ENCODE measurements at places on chromosomes 16 and 17. TPM values are rescaled to one million over a fixed set of nuclear protein-coding genes. Genes with fewer than 3 reads are reported as not detected.

DNA sequence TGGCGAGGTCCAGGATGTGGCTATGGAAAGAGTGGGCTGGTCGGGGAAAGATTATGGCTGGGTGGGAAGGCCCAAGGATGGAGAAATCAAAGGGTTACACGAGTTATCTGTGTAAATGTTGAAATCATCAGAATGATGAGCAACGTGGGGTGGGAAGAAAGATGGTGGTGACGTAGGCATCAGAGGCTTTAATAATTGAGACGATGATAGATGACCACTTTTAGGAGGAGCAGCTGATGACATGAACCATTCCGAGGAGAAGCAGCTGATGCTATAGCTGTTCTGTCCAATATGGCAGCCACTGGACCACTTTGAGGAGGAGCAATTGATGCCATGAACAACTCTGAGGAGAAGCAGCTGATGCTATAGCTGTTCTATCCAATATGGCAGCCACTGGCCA, 141.2 kb downstream of the USP31 start:
- no peaks in the 10 kb centered on the region for H3K27me3 ChIP-seq
- DNase-seq, result no peak
- H3K27ac ChIP-seq, result no peak overlapping the region
- no peaks in the 10 kb centered on the region for H3K36me3 ChIP-seq
- H3K4me1 ChIP-seq, result no peaks in the 10 kb centered on the region

DNA sequence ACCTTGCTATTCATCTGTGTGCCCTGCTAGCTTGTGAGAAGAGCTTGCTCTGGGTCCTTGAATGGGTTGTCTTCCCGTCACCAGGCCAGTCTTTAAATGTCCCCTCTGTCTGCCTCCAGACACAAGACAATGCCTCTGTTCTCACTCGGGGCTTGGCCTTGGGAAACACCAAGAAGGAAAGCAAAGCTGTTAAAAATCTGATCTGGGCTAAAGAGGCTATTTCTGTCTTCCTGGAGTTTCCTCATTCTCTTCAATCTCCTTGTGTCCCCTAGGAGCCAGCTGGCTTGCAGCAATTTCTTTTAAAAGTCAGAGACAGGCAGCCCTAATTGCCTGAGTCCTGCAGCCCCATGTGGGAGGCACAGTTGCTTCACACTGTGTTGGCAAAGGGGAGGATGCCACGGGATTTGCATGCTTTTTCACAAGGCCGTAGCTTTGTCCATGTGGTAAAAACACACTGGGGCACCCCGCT, 2.5 kb downstream of the DNAI2 start:
- no peaks in the 10 kb centered on the region for H3K4me1 ChIP-seq
- H3K4me3 ChIP-seq, result no peak overlapping the region
- no peak overlapping the region for H3K27ac ChIP-seq
- H3K27me3 ChIP-seq, result no peaks in the 10 kb centered on the region
- H3K36me3 ChIP-seq, result no peaks in the 10 kb centered on the region

TM4SF5 gene
- 9.9 TPM for total RNA-seq

- H3K36me3 ChIP-seq, result peaks cover 3% of the 10 kb centered on the region
- peaks cover 25% of the 10 kb centered on the region for H3K4me1 ChIP-seq
- peak overlapping the region; percentile 78 for H3K4me3 ChIP-seq
- no peak overlapping the region for H3K27ac ChIP-seq
- H3K27me3 ChIP-seq, result no peaks in the 10 kb centered on the region
- DNase-seq, result peak; percentile 57
Observed at GRCh38 chr17:40122136-40122998, 596 bp downstream of the MSL1 start.

- no peaks in the 10 kb centered on the region for H3K27me3 ChIP-seq
- H3K4me1 ChIP-seq, result no peaks in the 10 kb centered on the region
Observed at GRCh38 chr16:89764711-89765201, 43.4 kb downstream of the ZNF276 start.

C16orf92 gene
- total RNA-seq, result not detected

- no peak overlapping the region for H3K27ac ChIP-seq
- H3K36me3 ChIP-seq, result no peaks in the 10 kb centered on the region
- no peaks in the 10 kb centered on the region for H3K27me3 ChIP-seq
- H3K4me1 ChIP-seq, result no peaks in the 10 kb centered on the region
Observed at GRCh38 chr16:11871193-11871592, 19.9 kb upstream of the RSL1D1 start.

- no peak for DNase-seq
- no peak overlapping the region for H3K27ac ChIP-seq
- no peaks in the 10 kb centered on the region for H3K4me1 ChIP-seq
- no peak overlapping the region for H3K4me3 ChIP-seq
Observed at GRCh38 chr16:77760800-77761199, 27.6 kb upstream of the VAT1L start.

DNA sequence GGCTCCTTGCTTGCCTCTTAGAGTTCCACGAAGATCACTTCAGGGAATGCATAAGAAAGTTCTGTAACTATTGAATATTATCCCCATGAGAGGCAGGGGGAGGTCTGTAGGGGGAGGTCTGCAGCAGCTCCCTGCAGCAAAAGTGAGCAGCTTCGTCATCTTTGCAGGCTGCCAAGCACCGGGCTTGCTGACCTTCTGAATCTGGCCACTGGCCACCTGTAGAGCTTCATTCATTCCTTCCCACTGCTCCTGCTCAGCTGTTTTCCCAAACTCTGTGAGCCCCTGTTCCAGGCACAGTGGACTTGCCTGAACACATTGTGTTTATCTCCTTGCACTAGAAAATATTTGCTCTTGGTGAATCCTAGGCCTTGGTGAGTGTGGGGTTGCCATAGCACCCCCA, 443.3 kb downstream of the HAPSTR1 start:
- H3K27me3 ChIP-seq, result no peaks in the 10 kb centered on the region
- H3K27ac ChIP-seq, result no peak overlapping the region
- no peak overlapping the region for H3K4me3 ChIP-seq
- DNase-seq, result no peak
